Osteocyte (in vitro differentiated cells): ENCODE measurements at places on chromosomes 3 and 15.

- no peaks in the 10 kb centered on the region for H3K36me3 ChIP-seq
- no peaks in the 10 kb centered on the region for H3K27me3 ChIP-seq
- H3K4me3 ChIP-seq: no peak overlapping the region
- H3K4me1 ChIP-seq: peaks cover 40% of the 10 kb centered on the region
- DNase-seq: no peak
- H3K27ac ChIP-seq: no peak overlapping the region
These were observed 258.6 kb downstream of the RORA start for GRCh38 chr15:60970246-60971170.

- no peaks in the 10 kb centered on the region for H3K27me3 ChIP-seq
- H3K4me1 ChIP-seq: peaks cover 30% of the 10 kb centered on the region
- H3K36me3 ChIP-seq: no peaks in the 10 kb centered on the region
- H3K27ac ChIP-seq: no peak overlapping the region
These were observed 52.7 kb downstream of the MITF start for GRCh38 chr3:69791919-69792399.

DNA sequence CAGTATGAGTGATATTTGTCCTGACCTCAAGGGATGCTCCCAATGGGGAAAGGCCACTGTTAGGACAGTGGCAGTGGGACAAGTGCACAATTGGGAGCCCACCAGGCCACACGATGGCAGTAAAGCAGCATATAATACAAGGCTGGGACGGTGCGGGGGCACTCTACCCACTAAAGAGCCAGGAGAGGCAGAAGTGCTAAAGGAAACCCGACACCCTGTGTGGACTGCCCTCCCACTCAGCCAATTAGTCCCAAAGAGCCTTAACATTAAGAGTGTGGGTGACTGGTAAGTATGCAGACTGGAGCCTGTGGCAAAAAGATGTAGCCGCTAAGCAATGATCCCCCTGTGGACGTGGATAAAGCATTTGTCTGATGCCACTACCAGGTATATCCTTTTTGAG is 8.2 kb upstream of the ZNF589 start:
- H3K4me3 ChIP-seq: no peak overlapping the region
- H3K27me3 ChIP-seq: no peaks in the 10 kb centered on the region
- H3K36me3 ChIP-seq: no peaks in the 10 kb centered on the region
- DNase-seq: no peak
- no peaks in the 10 kb centered on the region for H3K4me1 ChIP-seq

GRCh38 chr15:27936164-27936563 is 163.0 kb downstream of the OCA2 start:
- H3K27ac ChIP-seq: no peak overlapping the region
- H3K36me3 ChIP-seq: no peaks in the 10 kb centered on the region
- no peak overlapping the region for H3K4me3 ChIP-seq
- peaks cover 2% of the 10 kb centered on the region for H3K27me3 ChIP-seq
- DNase-seq: no peak

DNA sequence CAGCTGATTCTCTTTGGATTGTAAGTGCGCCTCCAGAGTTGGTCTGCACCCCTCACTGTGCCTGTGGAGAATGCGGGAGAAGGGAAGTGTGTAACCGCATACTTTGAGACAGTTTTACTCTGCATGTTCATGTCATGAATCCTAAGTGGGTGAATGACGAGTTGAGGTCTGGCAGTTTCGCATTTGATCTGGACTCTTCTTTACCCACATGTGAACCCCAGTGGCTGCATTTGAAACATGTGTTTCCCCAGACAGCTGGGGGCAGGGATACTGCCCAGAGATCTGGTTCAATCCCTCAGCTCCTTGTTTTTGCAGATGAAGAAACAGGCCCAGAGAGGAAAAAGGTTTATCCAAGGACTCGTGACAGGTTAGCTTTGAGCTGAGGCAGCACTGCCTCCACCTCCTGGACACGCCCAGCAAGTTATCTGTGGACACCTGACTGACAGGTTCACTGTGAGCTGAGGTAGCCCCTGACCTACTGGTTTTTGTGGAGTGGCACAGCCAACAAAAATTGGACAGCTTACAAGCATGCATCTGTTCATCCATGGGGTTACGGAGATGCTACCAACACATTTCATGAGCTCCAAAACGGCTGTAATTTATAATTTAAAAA is 207.3 kb downstream of the XXYLT1 start:
- no peak for DNase-seq
- no peak overlapping the region for H3K27ac ChIP-seq
- no peak overlapping the region for H3K4me3 ChIP-seq
- H3K4me1 ChIP-seq: no peaks in the 10 kb centered on the region
- peaks cover 8% of the 10 kb centered on the region for H3K36me3 ChIP-seq

GRCh38 chr3:38397320-38397719 is 50.7 kb downstream of the XYLB start:
- H3K27me3 ChIP-seq: no peaks in the 10 kb centered on the region
- H3K4me1 ChIP-seq: no peaks in the 10 kb centered on the region
- peaks cover 22% of the 10 kb centered on the region for H3K36me3 ChIP-seq
- H3K27ac ChIP-seq: no peak overlapping the region
- DNase-seq: peak; percentile 74
- no peak overlapping the region for H3K4me3 ChIP-seq

- H3K4me3 ChIP-seq: peak overlapping the region; percentile 83
- DNase-seq: no peak
- H3K27me3 ChIP-seq: no peaks in the 10 kb centered on the region
- H3K36me3 ChIP-seq: no peaks in the 10 kb centered on the region
These were observed 587 bp upstream of the TNK2 start for GRCh38 chr3:195908694-195909581.

GRCh38 chr3:119401503-119402440 is 61.6 kb downstream of the TMEM39A start:
- H3K4me3 ChIP-seq: no peak overlapping the region
- H3K27me3 ChIP-seq: no peaks in the 10 kb centered on the region
- peaks cover 5% of the 10 kb centered on the region for H3K4me1 ChIP-seq
- no peak for DNase-seq
- peaks cover 50% of the 10 kb centered on the region for H3K36me3 ChIP-seq
- H3K27ac ChIP-seq: no peak overlapping the region

- H3K4me1 ChIP-seq: peaks cover 52% of the 10 kb centered on the region
- DNase-seq: no peak
- no peak overlapping the region for H3K4me3 ChIP-seq
- peak overlapping the region; percentile 5 for H3K27ac ChIP-seq
These were observed 44.5 kb downstream of the NEK10 start for GRCh38 chr3:27324686-27325085.

GRCh38 chr3:21544076-21544462 is 206.9 kb downstream of the ZNF385D start:
- H3K36me3 ChIP-seq: no peaks in the 10 kb centered on the region
- no peak overlapping the region for H3K27ac ChIP-seq
- peaks cover 10% of the 10 kb centered on the region for H3K27me3 ChIP-seq
- no peak for DNase-seq
- no peak overlapping the region for H3K4me3 ChIP-seq

DNA sequence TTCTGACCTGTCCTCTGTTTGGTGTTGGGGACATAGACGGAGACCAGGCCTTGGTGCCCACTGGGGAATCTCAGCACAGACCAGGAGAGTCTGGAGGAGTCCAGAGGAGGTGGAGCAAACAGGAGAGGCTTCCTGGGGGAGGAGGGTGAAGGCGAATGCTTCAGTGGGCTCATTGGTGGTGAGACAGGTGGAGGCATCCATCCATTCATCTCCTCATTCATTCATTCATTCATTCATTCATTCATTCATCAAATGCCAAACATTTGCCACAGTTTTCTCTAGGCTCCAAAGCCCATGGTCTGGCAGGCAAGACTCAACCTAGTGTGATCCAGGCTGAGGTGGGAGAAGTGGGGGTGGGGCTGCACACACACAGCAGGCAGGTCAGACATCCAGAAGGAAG is 7.9 kb upstream of the LINGO1 start:
- no peak overlapping the region for H3K4me3 ChIP-seq
- no peaks in the 10 kb centered on the region for H3K36me3 ChIP-seq
- H3K27me3 ChIP-seq: peaks cover 42% of the 10 kb centered on the region
- DNase-seq: no peak

DNA sequence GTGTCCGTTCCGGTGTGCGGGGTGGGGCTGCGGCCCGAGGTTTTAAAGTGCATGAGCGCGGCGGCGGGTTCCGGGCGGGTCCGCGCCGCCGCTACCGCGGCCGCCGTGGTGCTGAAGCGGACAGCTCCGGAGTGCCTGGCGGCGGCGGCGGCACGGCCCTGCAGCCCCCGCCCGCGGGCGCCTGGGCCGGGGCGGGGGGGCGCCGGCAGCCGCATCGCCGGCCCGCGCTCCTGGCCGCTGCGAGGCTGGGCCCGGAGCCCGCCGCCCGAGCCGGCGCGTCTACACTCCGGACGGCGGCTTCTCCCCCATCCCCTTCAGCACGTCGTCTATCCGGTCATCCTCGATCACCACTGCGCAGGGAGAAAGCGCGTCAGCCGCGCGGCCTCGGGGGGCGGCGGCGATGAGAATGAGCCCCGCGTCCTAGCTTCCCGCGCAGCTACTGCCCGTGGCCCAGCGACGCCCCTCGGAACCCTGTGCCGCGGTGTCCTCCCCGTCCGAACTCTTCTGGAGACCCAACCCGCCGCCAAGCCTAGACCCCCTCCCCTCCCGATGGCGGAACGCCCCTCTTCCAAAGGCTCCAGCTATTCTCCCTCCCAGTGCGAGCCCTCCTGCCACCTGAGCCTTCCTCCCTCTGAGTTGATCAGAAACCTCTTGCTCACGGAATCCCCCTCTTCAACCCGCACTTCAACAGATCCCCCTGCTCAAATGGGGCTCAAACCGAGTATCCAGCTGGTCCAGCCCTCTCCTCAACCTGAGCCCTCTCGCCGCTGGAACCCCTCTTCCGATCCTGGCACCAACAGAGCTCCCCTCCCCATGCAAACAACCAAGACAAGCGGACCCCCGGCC is 1.3 kb downstream of the CAMK2N2 start:
- H3K4me1 ChIP-seq: peaks cover 20% of the 10 kb centered on the region
- H3K36me3 ChIP-seq: peaks cover 10% of the 10 kb centered on the region
- no peak for DNase-seq
- H3K27me3 ChIP-seq: peaks cover 25% of the 10 kb centered on the region
- H3K4me3 ChIP-seq: peak overlapping the region; percentile 77
- H3K27ac ChIP-seq: no peak overlapping the region

- no peaks in the 10 kb centered on the region for H3K27me3 ChIP-seq
- H3K27ac ChIP-seq: no peak overlapping the region
- no peak overlapping the region for H3K4me3 ChIP-seq
- peaks cover 4% of the 10 kb centered on the region for H3K4me1 ChIP-seq
- DNase-seq: no peak
These were observed 5.7 kb downstream of the MAN2C1 start for GRCh38 chr15:75362642-75363249.

GRCh38 chr15:74800559-74801094 is 12.0 kb upstream of the LMAN1L start:
- H3K4me3 ChIP-seq: no peak overlapping the region
- H3K36me3 ChIP-seq: peaks cover 18% of the 10 kb centered on the region
- no peaks in the 10 kb centered on the region for H3K27me3 ChIP-seq
- no peak for DNase-seq
- no peak overlapping the region for H3K27ac ChIP-seq

- H3K36me3 ChIP-seq: no peaks in the 10 kb centered on the region
- no peak overlapping the region for H3K27ac ChIP-seq
- DNase-seq: no peak
- no peak overlapping the region for H3K4me3 ChIP-seq
These were observed 20.0 kb upstream of the TRANK1 start for GRCh38 chr3:36964817-36965216.

- no peaks in the 10 kb centered on the region for H3K27me3 ChIP-seq
- H3K4me3 ChIP-seq: peak overlapping the region; percentile 47
- H3K4me1 ChIP-seq: peaks cover 49% of the 10 kb centered on the region
- peak overlapping the region; percentile 88 for H3K27ac ChIP-seq
These were observed 89.4 kb downstream of the LINGO1 start for GRCh38 chr15:77543159-77543882.

- no peaks in the 10 kb centered on the region for H3K36me3 ChIP-seq
- no peak overlapping the region for H3K27ac ChIP-seq
- no peaks in the 10 kb centered on the region for H3K4me1 ChIP-seq
- no peak for DNase-seq
These were observed 244.5 kb downstream of the CNTN4 start for GRCh38 chr3:2343031-2343682.

DNA sequence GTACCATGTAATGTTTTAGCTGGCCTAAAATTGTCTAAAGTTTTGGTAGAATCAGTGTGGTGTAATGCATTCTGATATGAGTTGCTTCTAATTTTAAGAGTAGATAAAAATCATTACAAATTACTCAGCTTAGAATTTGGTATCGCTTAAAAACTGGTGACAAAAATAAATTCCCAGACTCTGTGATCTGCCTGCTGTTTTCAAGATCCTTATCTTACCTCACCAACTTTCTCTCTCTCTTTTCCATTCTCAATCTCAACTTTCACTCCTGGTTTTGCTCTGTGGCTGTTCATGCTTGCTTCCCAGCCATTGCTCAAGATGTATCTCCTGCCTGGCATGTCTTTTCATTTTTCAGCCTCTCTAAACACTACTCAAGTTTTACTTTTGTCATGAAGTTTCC is 45.7 kb downstream of the TCF12 start:
- no peak for DNase-seq
- H3K27ac ChIP-seq: peak overlapping the region; percentile 27
- no peaks in the 10 kb centered on the region for H3K27me3 ChIP-seq
- no peak overlapping the region for H3K4me3 ChIP-seq
- H3K36me3 ChIP-seq: no peaks in the 10 kb centered on the region

DNA sequence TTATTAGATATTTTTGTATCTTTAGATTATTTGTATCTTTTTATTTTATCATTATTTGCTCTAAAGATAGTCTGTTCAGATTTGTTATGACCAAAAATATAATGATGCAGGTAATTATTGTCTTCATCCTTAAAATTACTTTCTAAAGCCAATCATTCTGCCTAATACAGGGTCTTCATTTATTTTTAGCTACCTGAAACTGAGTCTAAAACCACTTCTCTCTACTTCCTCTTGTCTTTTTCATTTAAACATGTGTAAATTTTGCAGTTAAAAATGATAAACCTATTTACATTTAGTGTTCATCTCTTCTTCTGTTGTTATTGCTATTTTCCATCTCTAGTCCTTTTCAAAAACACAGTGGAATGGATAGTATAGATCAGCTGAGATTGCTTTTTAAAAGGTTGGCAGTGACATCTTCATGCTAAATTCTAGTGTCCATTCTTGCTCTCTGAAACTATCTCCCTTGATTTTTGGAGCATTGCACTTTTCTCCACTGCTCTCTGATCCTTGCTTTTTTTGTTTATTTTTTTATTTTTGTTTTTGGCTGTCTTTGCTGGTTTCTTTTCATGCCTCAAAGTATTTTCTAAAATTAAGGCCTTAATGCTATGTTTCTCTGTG is 91.8 kb downstream of the UBE2E2 start:
- no peaks in the 10 kb centered on the region for H3K4me1 ChIP-seq
- no peak overlapping the region for H3K4me3 ChIP-seq
- H3K27ac ChIP-seq: no peak overlapping the region
- H3K36me3 ChIP-seq: no peaks in the 10 kb centered on the region
